ENCODE measurements at places on chromosomes 6 and 20.

GRCh38 chr20:50694379-50695134 lies 3.2 kb upstream of the RIPOR3 start:
- ATAC-seq: no peak

GRCh38 chr20:3797226-3797545 lies 1.1 kb downstream of the CDC25B start:
- no peak for ATAC-seq

GRCh38 chr6:41063884-41064285 lies 8.3 kb downstream of the OARD1 start:
- ATAC-seq: no peak

DNA sequence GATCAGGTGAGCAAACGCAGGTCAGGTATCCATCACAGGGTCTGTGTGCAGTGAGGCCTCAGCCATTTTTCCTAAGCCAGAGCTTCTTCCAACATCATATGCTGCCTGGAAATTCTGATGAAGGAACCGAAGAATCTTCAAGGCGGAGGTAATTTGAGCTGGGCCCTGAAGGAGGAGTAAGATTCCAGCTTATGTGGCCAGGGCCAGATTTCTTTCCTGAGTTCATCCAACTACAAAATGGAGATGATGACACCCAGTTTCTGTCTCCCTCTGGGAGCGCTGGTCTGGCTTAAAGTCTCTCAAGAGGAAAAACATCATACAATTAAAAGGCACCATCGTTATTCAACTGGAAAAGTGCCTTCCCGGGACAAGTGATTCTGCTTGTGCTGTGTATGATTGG lies 6.9 kb upstream of the MANBAL start:
- ATAC-seq: no peak

GRCh38 chr6:90537723-90538258 lies 49.1 kb downstream of the MAP3K7 start:
- ATAC-seq: peak; percentile 63

- ATAC-seq: no peak
Observed at GRCh38 chr20:64256282-64256935, 861 bp downstream of the PCMTD2 start.

GRCh38 chr6:37024656-37025337 lies 19.3 kb downstream of the FGD2 start:
- ATAC-seq: no peak

DNA sequence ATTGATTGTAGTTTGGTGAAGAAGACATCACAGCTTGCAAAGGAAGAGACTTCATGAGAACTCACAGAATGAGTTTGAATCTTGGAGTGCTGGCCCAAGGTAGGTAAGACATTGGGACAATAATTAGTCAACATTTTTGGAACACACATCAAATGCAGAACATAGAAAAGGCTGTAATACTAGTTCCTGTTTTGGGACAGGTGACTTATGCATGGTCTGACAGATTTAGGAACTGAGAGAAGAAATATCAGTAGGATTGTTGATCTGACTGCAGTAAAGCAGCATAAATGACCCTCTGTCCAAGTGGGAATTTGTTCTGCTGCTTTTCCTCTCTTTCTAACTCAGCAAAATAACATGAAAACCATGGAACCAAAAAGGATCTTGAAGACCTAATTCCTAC lies 102.3 kb upstream of the MAP3K7 start:
- ATAC-seq: peak; percentile 34

DNA sequence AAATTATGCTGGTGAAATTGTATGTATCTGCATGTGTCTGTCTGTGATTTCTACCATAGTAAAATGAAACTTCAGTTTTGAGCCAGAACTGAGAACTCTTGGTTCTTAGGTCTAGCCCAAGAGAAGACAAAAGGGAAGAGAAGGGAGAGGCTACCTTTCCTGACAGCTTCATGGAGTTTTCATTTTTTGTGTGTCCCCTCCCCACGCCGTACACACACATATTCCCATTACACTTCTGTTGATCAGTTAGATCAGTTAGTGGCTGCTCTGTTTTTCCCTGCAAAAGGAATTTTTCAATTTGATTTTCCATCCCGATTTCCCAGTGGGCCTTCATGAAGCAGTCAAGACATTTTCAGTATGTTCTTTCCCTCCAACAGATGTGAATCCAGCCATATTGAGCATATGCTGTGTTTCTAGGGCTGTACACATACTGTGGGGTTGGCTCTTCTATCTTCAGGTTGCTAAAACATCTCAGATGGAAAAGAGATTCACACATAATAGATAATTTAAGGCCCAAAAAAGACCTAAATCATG lies 52.5 kb downstream of the HIVEP1 start:
- ATAC-seq: no peak

- ATAC-seq: no peak
Observed at GRCh38 chr20:60281295-60281694, 323.1 kb downstream of the CDH26 start.

DNA sequence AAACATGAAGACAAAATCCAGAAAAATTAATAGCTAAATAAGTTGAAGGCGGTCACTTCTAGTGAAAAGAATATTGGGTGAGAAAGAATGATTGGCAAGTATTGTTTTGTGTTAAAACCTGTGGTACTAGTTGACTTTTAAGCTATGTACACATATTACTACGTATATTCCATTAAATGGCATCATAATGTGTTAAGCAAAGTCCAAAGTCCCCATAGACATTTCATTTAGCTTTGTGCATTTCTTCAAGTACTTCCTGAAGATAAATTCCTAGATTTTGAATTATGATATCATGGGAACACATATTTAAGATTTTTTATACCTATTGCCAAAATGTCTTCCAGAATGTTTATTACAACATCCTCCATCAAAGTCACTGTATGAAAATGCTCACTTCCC lies 272.7 kb upstream of the IRAK1BP1 start:
- no peak for ATAC-seq
